ENCODE measurements at places on chromosomes 1 and 21.
A peak's percentile ranks its signal among the peaks of the same experiment; 100 is the strongest.

DNA sequence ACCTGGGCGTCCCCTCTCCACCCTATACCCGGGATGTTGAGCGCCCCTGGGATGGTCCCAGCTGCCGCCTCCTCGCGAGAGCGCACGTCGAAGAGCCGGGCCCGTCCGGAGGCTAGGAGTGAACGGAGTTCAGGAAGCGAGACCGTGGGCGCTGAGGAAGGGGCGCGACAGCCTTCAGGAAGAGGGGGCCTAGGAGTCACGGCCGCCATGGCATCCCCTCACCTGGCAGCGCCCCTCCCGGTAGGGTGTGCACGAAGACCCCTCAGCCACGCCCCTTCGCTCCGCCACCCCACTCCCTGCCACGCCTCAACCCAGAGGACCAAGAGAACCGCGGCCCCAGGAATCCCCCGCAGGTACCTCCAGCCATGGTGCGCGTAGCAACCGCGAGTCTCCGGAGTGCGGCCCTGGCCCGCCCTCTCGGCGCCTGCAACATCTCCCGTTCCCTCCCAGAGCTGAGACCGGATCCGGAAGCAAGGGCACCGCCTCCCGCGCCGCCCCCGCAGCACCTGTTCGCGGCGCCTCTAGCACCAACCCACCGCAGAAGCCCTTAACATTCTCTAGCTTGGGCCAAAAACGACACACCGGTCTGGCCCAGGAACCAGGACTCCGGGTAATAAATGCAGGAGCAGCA is at the start of gene TSTD1:
Gene TSTD1, minus strand, starts transcription at position 442 of the 631 bp plus-strand sequence. Its CDS starts 75 bp downstream, at position 367.
- DNase-seq = peak; percentile 80

- DNase-seq = no peak
These were observed 5.3 kb downstream of the OLFML2B start for GRCh38 chr1:162018418-162018817.

DNA sequence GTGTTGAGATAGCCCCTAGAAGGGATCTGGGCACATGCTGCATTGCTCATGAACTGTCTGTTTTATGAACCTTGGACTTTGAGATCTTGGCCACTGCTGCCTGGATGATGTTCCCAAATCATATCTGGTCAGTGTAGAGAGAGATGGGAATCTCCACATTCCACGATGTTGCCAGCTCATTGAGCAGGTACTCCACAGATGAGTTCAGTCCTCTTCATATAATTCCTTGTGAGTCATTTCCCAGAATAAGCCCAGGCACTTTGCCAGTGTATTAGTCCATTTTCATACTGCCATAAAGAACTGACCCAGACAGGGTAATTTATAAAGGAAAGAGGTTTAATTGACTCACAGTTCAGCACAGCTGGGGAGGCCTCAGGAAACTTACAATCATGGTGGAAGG is 254.0 kb upstream of the RUNX1 start:
- DNase-seq = no peak

- no peak for DNase-seq
These were observed 59.3 kb downstream of the SLC9A1 start for GRCh38 chr1:27095576-27095975.

GRCh38 chr1:30334767-30335166 is 388.6 kb downstream of the MATN1 start:
- DNase-seq = no peak

- no peak for DNase-seq
These were observed 16.0 kb downstream of the DNAJC16 start for GRCh38 chr1:15542388-15543250.

DNA sequence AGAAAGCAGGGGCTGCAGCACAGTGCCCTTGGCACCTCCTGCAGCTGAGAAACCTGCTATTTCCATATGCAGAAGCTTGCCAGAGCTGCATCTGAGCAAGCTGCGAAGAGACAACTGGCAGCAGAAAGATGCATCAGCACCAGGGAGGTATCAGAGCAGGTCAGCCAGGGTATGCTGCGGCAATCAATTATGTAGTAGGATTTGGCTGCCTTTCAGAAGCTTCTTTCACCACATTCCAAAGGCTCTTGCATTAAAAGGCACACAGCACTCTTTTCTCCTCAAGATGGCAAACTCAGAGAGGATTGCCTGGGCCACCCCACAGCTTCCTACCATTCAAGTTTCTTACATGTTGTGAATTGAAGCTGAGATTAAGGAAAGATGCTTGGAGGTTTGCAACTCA is 47.6 kb upstream of the RAP1A start:
- DNase-seq = no peak

DNA sequence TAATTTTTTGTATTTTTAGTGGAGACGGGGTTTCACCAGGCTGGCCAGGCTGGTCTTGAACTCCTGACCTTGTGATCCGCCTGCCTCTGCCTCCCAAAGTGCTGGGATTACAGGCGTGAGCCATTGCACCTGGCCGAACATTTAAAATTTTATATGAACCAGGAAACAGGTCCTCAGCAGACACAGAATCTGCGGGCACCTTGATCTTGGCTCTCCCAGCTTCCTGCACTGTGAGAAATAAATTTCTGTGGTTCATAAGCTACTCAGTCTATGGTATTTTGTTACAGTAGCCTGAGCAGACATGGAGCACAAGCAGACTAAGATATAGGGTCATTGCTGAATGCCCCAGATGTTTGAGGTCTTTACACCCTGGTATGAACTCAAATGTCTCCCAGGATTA is 23.6 kb upstream of the CTH start:
- DNase-seq = no peak

GRCh38 chr21:28410256-28410655 is 582.4 kb downstream of the LTN1 start:
- DNase-seq = no peak

GRCh38 chr1:153919876-153920852 is 2.6 kb downstream of the GATAD2B start:
- DNase-seq = no peak

GRCh38 chr1:43981135-43981491 is 2.1 kb downstream of the B4GALT2 start:
- no peak for DNase-seq

DNA sequence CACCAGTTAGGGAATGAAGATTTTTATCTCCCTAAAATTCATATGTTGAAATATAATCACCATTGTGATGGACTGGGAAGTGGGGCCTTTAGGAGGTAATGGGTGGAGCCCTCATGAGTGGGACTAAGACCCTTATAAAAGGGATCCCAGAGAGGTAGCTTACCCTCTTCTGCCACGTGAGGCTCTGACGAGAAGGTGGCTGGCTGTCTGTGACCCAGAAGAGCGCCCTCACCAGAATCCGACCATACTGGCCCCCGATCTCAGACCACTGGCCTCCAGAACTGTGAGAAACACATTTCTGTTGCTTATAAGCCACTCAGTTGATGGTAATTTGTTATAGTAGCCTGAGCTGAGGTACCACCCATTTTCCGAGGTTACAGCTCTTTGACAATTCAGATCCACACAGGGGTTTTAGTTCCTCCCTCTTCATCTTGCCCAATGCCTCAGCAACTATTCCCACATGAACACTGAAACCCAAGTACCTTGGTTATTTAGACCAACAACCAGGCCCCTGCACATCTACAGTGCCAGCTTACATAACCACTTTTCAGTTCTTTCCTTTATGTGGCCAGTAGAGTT is 27.6 kb upstream of the HUNK start:
- no peak for DNase-seq

DNA sequence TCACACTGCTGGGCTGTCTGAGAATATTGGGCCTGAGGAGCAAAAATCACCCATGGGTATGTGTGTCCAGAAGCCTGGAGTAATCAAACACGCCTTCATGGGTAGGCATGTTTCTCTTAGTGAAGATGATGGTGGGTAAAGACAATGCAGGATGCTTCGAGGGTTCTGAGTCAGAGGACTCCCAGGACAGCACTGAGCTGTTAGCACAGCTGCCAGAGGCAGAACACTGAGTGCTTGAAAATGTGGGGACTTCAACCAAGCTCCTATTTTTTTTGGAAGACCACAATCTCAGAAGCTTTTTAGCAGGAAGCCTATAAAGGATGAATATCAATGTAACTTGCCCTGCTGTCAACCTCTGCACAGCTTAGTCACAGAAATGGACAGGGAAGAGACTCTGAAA is 7.9 kb upstream of the NT5C1A start:
- DNase-seq = no peak

DNA sequence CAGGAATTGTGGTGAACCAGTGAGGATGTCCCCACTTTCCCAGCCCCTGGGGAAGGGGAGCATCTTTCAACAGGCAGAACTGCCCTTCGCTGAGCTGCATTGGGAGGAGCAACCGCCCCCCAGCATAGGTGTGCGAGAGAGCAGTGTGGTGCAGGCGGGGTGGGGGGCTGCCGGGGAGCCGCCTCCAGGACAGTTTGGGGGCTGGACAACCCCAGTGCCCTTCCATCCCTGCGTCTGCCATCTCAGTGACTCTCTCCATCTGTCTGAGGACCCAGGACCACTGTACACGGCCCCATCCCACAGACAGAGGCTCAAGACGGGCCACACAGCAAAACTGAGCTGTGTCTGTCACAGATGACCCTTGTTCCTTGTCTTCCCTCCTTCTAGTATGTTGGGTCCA is 14.2 kb downstream of the PODN start:
- no peak for DNase-seq

- no peak for DNase-seq
These were observed 25.0 kb upstream of the UAP1 start for GRCh38 chr1:162536511-162536910.

- no peak for DNase-seq
These were observed 34.6 kb upstream of the TNFSF4 start for GRCh38 chr1:173241528-173242347.

GRCh38 chr1:29782846-29783507 is 546.7 kb downstream of the PTPRU start:
- no peak for DNase-seq

DNA sequence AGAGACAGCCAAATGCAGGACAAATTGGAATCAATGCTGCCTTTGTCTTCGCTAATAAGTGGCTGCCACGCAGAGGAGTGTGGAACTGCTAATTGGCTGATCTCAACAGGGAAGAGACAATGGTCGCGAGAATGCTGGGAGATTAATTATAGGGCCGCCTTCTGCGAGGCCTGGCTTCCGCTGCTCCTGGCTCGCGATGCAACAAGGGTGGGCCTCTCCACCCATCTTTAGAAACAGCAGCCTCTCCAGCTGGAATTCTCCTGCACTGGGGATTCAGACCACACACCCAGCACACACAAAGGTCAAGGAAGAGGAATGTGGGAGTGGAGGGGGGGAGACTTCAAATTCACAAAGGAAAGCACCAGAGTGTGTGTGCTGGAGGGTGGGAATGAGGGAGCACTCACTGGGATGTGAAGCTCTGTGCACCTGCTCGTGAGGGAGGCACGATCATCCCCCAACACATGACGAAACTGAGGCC is 200.7 kb upstream of the GRIK3 start:
- no peak for DNase-seq

GRCh38 chr1:174428033-174428432 is 19.7 kb upstream of the GPR52 start:
- DNase-seq = no peak

DNA sequence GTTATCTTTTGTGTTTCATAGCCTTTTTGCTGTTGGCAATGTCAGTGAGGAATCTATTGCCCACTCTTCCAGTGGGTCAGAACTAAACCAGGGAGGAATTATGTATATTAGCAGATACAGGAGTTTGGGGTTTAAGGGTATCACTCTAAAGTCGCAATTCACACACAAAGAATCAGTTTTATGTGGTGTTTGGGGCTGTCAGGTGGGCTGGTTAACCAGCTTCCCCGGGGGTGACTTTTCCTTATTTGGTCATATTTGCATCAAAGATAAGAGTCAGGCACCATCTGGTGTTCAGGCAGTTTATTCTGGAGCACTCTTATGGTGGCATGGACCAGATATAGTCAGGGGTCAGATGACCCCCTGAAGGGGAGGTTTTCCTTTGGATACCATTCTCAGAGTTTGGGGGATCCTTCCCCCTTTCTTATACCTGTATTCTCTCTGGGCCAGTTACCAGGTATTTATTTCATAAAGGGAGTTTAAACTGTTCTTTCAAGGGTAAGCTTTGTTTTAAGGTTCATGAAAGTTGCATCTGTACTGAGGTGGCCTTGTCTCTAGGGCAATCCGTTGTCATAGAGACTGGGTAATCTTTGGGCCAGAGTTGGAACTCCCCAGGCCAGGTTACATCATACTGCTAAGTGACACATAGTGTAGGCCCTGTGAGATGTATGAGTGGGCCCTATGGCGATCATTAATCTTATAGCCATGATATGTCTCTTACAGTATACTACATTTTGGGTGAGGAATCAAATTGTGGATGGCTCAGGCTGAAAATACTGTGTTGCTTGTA is 148.2 kb downstream of the RWDD3 start:
- no peak for DNase-seq

GRCh38 chr1:19177811-19178210 is 32.3 kb downstream of the UBR4 start:
- no peak for DNase-seq

GRCh38 chr21:31873275-31873695 is 465 bp downstream of the HUNK start:
- no peak for DNase-seq

All from T follicular helper cell (primary cell).